ENCODE measurements at places on chromosomes 1 and 21.

DNA sequence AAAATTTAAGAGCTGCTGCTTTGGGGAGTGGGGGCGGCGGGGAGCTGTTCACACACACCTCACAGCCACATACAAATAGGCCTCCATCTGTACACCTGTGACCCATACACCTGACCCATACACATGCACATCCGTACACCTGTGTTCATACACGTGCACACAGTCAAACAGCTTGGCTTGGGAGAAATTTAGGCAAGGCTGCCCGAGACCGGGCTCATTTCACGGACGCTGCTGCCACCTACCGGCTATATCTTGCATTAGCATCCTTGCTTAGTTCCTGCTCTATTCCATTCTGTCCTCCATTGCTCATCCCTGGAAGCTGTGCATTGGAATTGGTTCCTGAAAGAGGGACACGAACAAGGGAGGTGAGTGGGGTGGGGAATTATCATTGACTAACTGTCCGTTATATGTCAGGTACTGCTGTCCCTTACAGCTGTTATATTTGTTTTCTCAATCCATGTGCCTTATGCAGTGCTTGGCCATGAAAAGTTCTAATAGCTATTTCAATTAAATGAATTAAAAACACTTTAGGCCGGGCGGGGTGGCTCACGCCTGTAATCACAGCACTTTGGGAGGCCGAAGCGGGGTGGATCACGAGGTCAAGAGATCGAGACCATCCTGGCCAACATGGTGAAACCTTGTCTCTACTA, 37.1 kb upstream of the EPB41 start:
- DNase-seq = no peak

GRCh38 chr1:46184920-46185658, 8.8 kb upstream of the P3R3URF start:
- DNase-seq = no peak

- no peak for DNase-seq
Measured at GRCh38 chr1:180482425-180483275, 19.7 kb downstream of the ACBD6 start.

DNA sequence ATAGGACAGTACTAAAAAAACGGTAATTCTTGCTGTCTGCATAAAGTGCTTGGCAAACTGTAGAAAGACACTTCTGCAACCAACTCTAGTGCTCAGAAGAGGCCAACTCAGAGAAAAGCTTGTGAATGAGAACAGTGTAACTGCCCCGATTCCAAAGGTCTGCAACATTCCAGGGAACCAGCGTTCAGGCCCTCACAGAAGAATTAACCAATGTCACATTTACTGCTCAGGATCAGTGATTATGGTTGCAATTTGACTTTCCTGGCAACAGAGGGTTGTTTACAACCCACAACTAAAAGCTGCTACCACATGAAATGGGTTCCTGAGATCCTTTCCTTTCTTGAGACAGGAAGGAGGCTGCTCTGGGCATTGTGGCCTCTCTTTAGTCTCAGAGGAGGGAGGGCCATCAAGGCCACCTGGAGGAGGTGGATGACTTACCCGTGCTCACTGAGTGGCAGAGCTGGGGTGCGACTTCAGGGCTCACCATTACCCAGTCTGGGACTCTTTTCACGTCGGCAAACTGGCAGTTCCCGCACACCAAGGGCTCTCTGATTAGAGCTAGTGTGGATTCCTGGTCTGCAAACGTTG, 15.3 kb downstream of the SRSF4 start:
- DNase-seq = no peak
